ENCODE measurements at places on chromosomes 7 and 10.

GRCh38 chr7:104973909-104974415 lies 40.0 kb upstream of the KMT2E start:
- DNase-seq, result no peak

GRCh38 chr7:36962367-36962766 lies 238.1 kb upstream of the AOAH start:
- no peak for DNase-seq

- DNase-seq, result no peak
Observed at GRCh38 chr10:100972115-100972903, 3.0 kb downstream of the SEMA4G start.

DNA sequence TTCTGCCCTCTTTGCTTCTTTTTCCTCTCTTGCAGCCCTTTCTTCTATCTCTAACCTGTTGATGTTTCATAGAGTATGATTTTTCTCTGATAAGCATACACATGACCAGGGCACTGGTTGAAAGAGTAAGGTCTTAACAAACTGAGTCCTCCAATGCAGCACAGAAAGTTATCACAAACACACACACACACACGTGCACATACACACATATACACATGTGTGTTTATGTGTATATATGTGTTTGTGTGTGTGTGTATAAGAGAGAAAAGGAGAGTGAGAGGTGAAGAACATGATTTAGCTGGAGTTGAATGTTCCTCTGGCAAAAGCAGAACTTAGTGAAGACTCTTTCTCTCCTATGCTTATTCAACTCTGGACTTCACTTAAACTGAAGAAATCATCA lies 130.0 kb downstream of the KLF6 start:
- no peak for DNase-seq

DNA sequence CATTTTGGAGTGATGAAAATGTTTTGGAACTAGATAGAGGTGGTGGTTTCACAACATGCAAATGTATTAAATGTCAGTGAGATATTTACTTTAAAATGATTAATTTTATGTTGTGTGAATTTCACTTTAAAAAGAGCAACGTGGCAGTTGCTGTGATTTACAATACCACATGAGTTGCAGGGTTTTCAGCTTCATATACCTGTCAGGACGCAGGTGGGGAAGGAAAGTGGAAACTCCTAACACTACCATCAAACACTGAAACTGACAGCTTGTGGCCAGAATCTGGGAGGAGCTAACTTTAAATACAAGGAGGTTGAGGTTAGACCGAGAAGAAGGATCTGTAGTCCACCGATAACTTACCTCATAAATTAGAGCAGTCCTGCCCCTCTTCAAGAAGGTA lies 168.9 kb upstream of the TMEM72 start:
- no peak for DNase-seq

GRCh38 chr10:73485320-73485719 lies 10.5 kb downstream of the PPP3CB start:
- DNase-seq, result no peak

GRCh38 chr10:36606234-36606839 lies 519.1 kb upstream of the ANKRD30A start:
- DNase-seq, result no peak

GRCh38 chr7:142563470-142563869 lies 185.8 kb upstream of the PRSS1 start:
- DNase-seq, result no peak

GRCh38 chr10:6803427-6803783 lies 223.3 kb upstream of the PRKCQ start:
- DNase-seq, result no peak

GRCh38 chr7:69800495-69800894 lies 202.2 kb downstream of the AUTS2 start:
- no peak for DNase-seq

- no peak for DNase-seq
Observed at GRCh38 chr10:34290412-34291081, 524.5 kb downstream of the PARD3 start.

- DNase-seq, result no peak
Observed at GRCh38 chr7:71808115-71808514, 604.0 kb downstream of the CALN1 start.

GRCh38 chr7:103613655-103614642 lies 167.9 kb upstream of the SLC26A5 start:
- no peak for DNase-seq

DNA sequence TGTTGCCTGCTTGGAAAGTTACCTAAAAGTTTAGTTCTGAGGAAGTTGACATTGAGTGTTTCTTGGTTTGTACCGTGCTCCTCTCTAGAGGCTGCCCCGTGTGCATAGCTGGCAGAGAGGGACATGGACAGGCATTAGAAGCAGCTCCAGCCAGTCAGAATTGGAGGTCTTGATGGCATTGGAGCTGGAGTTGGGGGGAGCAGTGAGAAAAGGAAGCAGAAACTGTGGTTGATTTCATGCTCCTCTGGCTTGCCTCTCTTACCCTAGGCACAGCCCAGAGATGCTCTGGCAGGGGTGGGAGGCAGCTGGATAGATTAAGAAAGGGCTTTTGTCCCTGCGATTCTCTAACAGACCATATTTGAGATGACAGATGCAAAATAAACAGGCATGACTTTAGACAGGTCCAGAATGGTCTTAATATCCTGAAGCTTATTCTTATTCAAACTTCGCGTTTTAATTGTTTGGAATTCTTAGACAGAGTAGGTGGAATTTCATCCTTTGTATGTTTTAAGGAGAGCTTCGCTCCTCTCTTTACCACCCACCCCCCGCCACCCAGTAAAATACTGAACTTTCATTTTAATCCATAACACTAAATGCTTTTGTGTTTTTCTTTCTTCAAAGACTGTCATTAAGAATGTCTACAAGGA lies 73.5 kb upstream of the GLCCI1 start:
- DNase-seq, result no peak

DNA sequence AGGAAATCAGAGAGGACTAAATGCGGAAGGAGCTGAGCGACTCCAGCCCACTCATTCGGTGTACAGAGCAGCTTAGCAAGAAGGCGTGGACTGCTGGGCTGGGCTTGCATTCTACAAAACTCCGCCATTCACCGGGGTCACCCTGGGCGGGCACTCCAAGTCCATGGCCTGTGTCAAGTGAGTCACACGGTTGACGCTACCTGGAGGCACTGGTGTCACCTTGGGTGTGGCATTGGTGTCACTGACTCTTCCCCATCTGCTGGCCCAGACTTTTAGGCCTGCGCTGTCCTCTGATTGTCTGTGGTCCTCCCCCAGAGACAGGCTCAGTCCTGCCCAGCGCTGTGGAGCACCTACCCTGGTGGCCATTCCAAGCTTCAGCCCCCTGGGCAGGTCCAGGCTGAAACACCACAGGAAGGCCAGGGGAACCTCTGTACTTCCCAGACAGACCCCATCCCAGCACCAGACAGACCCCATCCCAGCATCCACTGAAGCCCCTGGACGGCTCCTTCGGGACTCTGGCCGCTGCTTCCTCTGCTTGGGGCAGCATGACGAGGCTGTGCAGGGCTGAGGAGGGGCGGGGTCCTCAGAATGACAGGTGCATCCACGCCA lies 30.6 kb upstream of the CNPY1 start:
- DNase-seq, result no peak

DNA sequence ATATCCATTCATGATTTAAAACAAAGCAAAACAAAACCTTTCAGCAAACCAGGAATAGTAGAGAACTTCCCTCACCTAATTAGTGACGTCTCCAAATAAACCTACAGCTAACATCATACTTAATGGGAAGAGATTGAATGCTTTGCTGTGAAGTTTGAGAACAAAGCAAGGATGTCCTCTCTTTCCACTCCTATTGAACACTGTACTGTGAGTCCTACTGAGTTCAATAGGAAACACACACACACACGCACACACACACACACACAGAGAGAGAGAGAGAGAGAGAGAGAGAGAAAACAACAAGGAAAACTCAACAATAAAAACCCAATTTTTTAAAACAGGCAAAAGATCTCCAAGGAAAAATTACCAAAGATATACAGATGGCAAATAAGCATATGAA lies 32.3 kb downstream of the PODXL start:
- no peak for DNase-seq

DNA sequence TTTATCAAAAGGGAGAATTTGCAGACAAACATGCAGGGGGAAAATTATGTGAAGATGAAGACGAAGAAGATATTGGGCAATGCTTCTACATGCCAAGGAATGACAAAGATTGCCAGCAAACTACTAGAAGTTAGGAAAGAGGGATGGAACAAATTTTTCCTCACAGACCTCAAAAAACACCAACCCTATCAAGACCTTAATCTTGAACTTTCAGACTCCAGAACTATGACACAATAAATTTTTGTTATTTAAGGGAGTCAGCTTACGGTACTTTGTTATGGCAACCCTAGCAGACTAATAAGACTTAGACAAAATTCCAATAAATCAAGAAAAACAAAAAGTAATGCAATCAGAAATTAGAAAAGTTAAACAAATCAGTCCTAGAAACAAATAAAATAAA lies 280.0 kb upstream of the GNAI1 start:
- DNase-seq, result no peak

DNA sequence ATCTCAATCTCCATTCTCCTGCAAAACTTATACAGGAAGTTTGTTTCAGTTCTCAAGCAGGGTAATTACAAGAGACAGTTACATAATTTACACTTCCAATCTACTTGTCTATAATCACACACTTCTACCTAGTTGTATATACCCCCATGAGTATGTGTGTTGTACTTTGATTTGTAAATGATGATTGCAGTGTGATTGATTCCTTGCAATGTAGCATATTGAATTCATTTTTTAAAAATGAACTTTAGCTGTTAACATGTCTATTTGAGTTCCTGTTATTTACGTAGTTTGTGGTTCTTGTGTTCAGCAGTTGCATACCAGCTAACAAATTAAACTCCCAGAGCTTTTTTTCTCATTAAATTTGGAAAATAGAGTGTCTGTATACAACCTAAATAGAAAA lies 102.5 kb upstream of the SAMD8 start:
- DNase-seq, result no peak

- no peak for DNase-seq
Observed at GRCh38 chr7:121282129-121282528, 46.7 kb upstream of the WNT16 start.

GRCh38 chr7:117402109-117402508 lies 25.2 kb downstream of the ASZ1 start:
- no peak for DNase-seq

DNA sequence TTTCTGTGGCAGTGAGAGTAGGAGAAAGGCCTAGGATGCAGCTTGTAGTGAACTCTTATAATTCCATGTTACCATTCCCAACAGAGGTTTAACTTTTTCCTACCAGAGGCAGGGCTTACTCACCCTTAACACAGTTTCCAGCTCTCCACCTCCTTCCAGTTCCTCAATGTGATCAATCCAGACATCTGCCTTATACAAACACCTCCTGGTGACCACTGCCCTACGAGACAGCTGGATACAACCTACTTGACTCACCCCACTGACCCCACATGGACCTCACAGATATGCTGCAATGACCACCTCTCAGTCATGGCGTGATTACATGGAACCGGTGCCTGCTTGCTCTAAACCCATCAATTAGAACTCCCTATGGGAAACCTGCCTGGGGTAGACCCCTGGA lies 326.5 kb downstream of the TNS3 start:
- no peak for DNase-seq

GRCh38 chr7:129782818-129783583 lies 169.8 kb downstream of the UBE2H start:
- no peak for DNase-seq

- DNase-seq, result no peak
Observed at GRCh38 chr10:33412653-33413361, 78.3 kb upstream of the NRP1 start.

DNA sequence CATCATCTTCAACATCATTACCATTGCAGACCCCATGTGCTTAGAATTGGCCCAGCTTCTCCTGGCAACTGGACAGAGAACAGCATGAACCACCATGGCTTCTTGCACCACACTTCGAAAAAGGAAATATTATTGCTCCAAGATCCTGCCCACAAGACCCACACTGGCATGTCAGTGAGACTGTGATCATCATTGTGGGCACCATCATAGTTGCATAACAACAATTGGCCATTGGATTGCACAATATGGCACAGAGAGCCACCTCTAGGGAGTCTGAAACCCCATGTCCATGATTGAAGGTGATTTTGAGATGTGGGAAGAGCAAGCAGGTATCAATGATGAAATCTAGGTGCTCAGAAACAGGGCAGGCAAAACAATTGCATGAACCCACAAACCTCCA lies 918.9 kb downstream of the GRID1 start:
- DNase-seq, result no peak

DNA sequence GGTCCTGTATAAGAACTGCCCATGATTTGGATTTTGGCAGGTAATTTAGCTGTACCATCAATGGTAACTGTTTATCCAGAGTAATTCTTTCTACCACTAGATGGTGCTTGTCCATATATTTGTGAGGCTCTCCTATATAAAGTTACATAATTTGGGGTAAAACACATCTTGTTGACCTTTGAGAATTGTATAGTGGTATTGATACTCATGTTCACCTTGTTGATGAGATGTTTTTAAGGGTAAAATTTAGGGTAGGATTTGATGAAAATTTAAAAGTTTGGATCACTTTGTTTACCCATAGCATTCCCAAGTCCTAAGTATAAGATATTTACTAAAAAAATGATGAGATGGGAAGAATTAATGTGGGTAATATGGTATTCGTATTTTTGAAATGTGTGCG lies 31.6 kb downstream of the ST7 start:
- DNase-seq, result no peak

GRCh38 chr7:43372676-43373355 lies 210.1 kb upstream of the STK17A start:
- DNase-seq, result no peak

DNA sequence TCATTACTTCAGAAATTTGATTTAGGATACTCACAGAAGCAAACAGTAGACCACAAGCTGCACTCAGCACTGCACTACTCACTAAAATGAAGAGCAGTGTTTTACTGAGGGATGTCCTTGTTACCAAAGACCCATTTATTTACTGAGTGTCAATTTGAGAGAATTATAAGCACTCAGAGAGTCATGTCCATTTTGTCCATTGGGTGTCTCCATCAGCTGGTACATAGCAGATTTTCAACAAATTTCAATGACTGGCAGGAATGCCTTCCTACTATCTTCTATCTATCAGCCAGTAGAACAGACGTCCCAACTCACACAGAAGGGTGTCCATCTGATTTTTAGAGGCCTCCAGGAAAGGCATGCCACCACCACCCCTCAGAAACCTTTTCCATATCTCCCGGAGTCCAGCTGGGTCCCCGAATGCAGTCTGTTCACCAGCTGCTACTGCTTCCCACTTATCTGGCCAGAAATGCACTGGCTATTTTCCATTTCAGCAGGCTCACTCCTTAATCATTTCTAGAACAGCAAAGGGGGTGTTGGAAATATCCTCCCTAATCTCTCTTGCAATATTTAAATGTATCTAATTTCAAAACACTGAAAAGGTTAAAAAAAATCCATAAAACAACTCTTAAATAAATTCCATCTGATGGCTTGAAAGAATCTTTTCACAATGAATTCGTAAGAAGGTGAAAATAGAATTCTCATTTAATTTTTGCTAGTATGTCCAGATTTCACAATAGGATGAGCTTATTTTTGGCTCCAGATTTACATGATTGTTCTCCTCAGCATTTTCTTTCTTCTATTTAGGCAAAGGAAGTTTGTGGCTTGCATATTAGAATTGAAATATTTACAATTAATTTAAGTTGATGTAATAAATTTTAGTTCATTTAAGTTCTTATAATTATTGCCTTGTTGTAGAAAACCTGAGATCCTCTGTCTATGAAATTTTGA lies 1164.0 kb upstream of the CELF2 start:
- no peak for DNase-seq

- DNase-seq, result no peak
Observed at GRCh38 chr7:153835712-153836265, 216.4 kb upstream of the DPP6 start.

- no peak for DNase-seq
Observed at GRCh38 chr10:70378122-70378521, 4.3 kb downstream of the LRRC20 start.

GRCh38 chr7:27605283-27605682 lies 57.4 kb downstream of the HIBADH start:
- DNase-seq, result no peak
